ENCODE measurements at places on chromosomes 12 and 14. TPM values are rescaled to one million over a fixed set of nuclear protein-coding genes. Genes with fewer than 3 reads are reported as not detected.

DNA sequence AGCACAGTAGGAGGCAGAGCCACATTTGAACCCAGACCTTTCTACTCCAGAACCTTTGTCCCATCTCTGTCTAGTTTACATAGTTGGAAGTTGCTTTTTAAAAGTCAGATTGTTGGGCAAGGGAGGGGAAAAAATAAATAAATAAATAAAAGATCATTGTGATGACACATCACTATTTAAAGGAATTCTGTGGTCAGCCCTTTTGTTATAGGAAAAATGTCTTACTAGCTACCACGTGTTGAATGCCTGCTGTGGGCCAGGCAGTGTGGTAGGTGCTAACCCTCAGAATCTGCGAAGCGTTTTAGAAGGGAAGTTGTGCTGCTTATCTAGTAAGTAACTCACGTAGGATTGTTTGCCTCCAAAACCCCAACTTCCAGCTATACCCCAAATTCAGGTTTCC, 62.3 kb downstream of the BHLHE41 start:
- DNase-seq: no peak

GRCh38 chr12:122322501-122322900, 56.2 kb upstream of the VPS33A start:
- no peak for DNase-seq

GRCh38 chr12:47080725-47081502, 1.2 kb upstream of the AMIGO2 start:
- DNase-seq: peak; percentile 72

- DNase-seq: no peak
Measured at GRCh38 chr14:103775506-103775905, 59.9 kb downstream of the ZFYVE21 start.

GRCh38 chr12:131642771-131643170, 68.1 kb upstream of the SFSWAP start:
- peak; percentile 37 for DNase-seq

- DNase-seq: peak; percentile 81
Measured at GRCh38 chr12:97283297-97283696, 179.3 kb upstream of the RMST start.

DNA sequence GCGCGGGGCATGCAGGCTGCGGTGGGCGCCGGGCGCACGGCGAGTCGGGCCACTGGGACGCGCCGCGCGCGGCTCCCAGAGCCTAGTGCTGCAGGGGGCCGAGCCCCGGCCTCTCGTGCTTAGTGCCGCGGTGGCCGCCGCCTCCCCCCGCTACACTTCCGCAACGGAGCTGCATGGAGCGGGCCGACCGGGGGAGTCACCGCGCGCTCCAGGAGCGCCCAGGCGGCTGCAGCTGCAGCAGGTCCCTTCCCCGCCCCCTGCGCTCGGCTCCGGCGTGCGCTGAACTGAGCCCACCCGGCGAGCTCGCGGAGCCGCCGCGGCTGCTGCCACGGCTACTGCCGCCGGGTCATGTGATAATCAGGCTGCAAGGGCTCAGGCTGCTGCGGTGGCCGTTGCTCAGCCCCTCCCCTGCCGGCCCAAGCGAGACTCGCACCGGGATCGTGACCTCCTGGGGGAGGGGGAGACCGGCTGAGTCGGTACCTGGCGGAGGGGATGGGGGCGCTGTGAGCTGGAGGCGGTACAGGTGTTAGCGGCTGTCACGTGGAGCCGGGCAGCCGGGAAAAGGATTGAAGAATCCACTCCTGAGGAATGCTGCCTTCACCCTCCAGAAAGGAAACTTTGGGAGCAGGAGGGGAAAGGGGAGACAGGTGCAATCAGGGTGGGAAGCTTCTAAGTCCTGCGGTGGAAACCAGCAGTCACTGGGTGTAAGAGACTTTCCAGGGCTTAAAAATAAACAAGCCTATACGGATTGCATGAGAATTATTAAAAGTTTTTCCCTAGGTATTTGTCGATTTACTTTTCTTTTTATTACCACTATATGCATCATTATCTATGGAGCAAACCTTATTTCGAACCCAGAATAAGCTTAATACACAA, at the start of gene PPM1H:
Gene PPM1H (minus strand): TSS at position 352 of the 876 bp plus-strand sequence. CDS start 414 bp downstream, outside the sequence.
- peak; percentile 100 for DNase-seq

- peak; percentile 96 for DNase-seq
Measured at GRCh38 chr14:104708606-104709268, 15.3 kb upstream of the ADSS1 start.

DNA sequence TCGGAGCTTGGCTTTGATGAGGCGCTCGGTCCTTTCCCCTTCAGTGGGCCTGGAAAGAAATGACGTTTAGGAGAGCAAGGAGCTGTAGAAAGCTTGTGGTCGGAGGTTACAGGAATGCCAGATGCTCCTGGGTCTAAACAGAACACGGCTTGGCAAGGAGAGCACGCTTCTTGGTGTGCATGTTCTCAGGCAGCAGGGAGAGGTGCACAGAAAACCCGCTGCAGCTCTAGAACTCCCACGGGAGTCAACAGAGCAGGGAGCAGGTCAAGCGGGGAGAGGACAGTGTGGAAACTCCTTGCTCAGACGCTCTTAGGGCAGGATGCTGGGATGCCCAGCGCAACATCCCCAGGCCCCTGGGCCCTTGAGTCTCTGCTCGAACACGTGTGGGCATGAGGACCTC, 51.0 kb downstream of the SSH1 start:
- no peak for DNase-seq

GRCh38 chr12:25058658-25059058, 109.8 kb upstream of the BCAT1 start:
- DNase-seq: no peak

- peak; percentile 53 for DNase-seq
Measured at GRCh38 chr14:69153873-69154270, 953 bp upstream of the DCAF5 start.

DNA sequence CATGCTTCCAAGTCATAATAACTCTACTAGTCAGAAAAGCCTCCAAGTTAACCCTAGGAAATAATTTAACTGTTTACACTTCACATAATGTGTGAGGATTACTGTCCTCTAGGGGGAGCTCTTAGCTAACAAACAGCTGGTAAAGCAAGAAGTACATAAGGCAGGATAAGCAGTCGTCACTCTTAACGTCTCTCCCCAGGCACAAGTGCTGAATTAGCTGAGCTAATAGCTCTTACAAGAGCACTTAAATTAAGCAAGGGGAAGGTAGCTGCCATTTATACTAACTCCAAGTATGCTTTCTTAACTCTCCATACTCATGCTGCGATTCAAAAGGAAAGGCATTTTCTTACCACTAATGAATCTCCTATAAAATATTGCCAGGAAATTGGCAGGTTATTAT, 79.3 kb upstream of the TSPAN11 start:
- DNase-seq: peak; percentile 51

DNA sequence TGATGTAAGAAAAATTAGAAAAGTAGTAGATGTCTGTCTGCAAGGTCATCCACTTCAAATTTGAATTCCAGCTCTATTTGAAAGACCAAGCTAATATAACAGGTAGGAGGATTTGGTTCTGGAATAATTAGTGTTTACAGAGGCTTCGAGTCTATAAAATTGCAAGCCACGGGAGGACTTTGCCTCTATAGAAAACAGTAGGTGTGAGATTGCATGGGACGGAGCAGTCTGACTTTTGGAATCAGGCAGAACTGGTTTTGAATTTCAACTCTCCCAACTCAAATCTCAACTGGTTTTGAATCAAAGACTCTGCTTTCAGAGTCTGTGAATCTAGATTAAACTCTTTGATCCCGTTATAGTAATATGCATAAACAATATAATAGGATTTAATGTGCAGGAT, 82.4 kb downstream of the PIK3C2G start:
- no peak for DNase-seq

- no peak for DNase-seq
Measured at GRCh38 chr14:72740504-72740961, 153.4 kb downstream of the DPF3 start.

DNA sequence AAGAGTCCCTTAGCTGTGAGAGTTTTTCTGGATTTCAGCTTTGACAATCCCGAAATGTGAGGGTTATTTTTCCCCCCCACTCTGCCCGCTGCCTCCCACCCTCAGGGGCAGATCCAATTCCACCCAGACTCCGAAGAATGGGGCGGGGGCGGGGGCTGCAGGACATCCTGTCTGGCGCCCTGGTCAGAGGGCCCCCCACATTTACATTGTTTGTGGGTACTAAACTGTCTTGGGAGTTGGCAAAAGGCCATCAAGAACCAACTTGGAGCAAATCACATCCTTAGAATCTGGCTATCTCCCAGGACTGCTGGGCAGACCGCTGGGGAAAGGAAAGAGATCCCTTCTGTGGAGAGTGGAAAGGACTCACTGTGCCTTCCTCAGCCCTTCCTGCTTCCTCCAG, 2.4 kb downstream of the EMP1 start:
- DNase-seq: no peak

DNA sequence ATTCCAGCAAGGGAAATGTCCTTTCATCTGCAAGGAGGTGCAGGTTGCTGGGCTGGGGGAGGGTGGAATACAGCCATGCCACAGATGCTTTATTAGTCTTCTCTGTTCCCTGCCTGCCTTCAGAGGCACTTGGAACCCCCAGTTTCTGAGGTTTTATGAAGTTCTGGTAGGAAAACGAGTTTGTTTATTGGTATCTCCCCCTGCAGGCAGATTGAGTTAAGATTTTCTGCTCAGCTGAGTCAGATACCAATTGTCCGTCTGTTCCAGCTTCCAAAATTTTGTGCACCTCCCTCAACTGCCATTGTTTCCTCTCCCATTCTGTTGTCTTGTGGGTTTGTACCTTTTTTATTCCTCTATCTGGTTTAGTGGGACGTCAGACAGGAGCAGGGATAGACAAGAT, 155.6 kb downstream of the ETV6 start:
- DNase-seq: no peak

DNA sequence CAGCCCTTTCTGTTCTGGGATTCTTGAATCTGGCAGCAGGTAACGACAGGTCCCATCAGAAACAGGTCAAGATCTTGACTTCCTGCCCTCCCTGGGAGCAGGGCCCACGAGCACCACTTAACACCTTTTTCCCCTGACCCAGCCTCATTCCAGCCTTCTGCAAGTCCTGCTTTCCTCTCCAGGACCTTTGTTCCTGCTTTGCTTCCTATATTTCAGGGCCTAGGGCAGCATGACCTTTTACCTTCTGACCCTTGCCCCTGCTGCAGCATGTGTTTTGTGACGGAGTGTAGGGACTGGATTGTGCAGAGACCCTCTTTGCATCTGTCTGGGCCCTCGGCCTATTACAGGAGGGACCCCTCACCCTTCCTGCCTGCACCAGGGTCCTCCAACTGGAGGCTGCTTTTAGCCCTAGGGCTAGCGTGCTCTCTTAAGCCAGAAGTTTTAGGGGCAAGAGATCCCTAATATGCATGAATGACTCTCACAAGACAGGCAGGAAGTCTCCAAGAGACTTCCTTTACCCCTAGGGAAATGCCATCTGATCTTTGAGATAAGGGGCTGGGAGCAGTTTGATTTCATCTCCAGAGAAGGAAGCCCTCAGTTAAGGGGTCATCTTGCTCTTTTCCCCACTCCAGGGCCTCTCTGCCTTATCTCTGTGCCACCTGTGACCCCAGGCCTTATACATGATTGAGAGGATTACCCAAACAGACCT, 209.4 kb upstream of the BCL2L14 start:
- peak; percentile 84 for DNase-seq

DNA sequence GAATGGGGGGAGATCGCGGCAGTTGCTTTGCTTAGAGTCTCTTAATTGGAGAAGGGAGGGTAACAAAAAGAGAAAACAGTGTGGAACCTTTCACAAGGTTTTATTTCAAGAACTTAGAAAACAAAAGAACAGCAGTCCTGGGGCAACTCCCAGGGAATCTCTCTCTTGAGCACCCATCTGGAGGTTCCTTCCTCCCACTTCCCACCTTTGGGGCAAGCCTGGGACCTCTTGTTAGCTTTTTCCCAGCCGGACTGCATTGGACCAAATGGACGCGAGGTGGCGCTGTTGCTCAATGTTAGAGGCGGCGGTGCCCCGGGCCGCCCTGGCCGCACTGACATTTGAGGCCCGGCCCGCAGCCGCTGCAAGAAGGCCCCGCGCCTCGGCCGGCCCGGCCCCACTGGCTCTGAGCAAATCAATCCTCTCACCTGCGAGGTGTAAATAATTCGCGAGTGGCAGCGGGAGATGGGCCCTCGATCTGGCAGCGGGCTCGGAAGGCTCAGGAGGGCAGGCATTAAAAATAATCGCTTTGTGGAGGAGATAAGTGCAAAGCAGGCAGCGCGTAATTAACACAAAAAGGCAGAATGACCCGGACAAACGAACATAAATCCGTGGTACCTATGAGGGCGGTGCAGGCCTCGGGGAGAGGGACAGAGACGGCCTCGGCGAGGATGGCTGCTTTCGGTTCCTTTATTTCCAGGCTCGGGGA, 2.8 kb upstream of the HOXC8 start:
- DNase-seq: peak; percentile 99

GRCh38 chr14:29630566-29631160, 297.0 kb downstream of the PRKD1 start:
- no peak for DNase-seq

DNA sequence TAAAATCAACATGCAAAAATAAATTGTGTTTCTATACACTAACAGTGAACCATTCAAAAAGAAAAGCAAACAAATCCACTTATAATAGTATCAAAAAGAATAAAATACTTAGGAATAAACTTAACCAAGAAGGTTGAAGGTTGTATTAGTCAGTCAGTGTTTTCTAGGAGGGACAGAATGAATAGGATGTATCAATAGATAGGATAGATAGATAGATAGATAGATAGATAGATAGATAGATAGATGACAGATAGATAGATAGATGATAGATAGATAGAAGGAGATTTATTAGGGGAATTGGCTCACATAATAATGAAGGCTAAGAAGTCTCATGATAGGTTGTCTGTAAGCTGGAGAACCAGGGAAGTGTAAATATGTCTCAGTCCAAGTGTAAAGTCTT, 37.2 kb upstream of the MON2 start:
- DNase-seq: no peak

DNA sequence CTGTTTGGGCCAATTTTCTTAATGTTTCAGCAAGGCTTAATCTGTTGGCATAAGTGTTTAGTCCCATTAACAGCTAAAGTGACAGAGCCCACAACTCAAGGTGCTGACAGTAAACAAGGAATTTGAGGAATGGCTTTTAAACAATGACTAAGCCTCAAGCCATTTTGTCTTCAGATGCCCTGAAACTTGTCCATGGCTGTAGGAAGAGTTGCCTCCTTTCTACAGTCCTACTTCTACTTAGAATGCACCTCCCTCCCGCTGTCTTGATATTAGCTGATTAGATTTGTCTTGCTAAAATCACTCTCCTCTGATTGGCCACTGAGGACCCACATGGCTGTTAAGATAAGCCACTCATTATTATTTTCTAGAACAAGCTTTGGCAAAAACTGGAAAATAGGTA, 188.4 kb upstream of the OTX2 start:
- peak; percentile 59 for DNase-seq

Gene RPS6KL1
- total RNA-seq: 4.4 TPM

Gene CISTR
- total RNA-seq: not detected

Gene LRRC43
- total RNA-seq: 2.9 TPM

Gene DPY19L2
- 11.0 TPM for total RNA-seq

Gene KLRC1
- not detected for total RNA-seq

Gene KCNMB4
- total RNA-seq: 11.5 TPM

Gene CYP27B1
- 3.1 TPM for total RNA-seq

All from endodermal cell (in vitro differentiated cells).